ENCODE measurements at places on chromosomes 4 and X.

DNA sequence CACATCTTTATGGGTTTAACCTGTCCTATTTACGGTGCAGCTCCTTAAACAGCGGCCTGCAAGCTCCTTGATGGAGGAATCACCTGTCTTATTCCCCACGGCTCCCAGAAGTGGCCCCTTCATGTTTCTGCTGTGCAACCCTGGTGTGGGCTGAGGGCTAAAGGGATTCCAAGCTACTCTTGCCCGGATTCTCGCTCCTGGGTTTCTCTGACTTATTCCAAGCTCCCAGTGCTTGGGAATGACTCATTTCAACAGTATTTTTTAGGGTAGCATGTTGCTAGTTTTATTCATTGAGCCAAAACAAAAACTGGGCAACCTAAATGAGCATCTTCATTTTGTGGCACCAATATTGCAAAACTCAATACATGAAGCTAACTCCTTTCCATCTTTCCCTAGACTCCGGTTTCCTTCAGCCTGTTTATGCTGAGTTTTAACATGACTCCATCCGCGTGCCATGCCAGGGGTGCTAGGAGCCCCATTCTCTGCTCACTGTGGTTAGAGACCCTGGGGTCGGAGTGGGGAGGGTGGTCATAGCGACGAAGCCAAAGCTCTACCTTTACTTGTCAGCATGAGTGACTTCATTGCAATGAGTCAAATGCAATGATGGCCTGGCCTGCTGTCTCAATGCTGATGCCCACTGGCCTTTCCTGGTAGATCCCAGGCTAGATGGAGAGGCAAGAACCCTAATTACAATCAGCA is 349.7 kb downstream of the NR3C2 start:
- no peak for DNase-seq

DNA sequence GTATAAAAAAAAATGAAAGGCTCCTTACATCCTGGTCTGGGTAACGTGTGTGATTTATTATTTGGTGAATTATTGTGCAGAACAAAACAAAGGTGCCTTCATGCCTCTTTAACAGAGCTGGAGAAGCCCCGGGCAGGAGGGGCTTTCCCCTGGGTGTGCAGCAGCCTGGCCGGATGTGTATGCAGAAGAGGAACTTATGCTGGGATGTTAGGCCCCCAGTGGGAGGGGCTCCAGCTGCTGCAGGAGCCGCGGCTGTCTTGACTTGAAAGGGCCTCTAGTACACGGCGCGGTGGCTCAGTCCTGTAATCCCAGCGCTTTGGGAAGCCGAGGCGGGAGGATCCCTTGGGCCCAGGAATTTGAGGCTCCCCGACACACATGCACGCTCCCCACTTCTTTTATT is 16.0 kb downstream of the CCNQ start:
- DNase-seq = no peak

DNA sequence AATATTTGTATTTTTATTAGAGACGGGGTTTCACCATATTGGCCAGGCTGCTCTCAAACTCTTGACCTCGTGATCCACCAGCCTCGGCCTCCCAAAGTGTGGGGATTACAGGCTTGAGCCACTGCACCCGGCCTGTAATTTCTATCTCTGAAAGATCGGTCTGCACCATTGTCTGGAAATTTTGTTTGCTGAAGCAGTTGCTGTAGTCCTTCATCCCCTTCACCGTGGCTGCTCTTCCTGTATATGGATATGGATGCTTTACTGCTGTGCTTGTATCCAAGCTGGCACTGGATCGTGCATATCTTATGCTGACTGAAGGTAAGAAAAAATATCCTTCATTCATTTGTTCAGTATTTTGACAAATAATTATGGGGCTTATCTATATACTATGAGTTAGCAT is 338.4 kb upstream of the GNPDA2 start:
- no peak for DNase-seq

DNA sequence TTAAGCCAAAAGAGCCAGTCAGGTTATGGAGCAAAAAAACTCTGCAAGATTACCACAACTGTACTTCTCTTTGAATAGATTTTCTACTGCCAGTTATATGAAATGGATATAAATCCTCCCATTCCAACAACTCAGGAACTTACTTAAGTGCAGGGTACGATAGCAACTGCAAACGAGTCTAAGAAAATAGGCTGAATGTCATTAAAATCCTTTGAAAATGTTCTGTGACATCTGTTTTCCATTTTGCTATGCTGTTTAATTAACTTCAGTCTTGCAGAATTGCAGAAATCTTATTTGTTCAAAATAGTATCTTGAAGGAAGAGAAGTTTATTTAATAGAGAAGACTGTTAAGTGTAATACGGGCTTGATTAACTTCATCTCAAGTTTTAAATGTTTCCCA is 243.8 kb downstream of the PALLD start:
- DNase-seq = no peak

DNA sequence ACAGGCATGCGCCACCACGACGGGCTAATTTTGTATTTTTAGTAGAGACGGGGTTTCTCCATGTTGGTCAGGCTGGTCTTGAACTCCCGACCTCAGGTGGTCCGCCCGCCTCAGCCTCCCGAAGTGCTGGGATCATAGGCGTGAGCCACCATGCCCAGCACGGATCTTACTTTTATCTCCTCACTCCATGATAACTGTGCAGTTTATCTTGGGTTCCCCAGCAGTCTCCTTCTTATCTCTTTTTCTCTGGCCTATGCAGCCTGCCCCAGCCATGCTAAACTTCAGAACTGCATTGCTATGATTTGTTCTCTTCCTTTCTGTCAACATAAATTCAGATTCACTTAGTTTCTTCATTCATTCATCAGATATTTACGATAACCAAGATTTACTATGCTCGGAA is 22.4 kb downstream of the PAGE1 start:
- no peak for DNase-seq

Data from cerebellar nuclear complex (tissue), 1 donor.